ENCODE measurements at places on chromosomes 1 and 21.

GRCh38 chr1:236395230-236395946, 1.3 kb downstream of the EDARADD start:
- no peak for DNase-seq

GRCh38 chr21:46150073-46150472, 5.3 kb downstream of the FTCD start:
- no peak for DNase-seq

- DNase-seq, result no peak
Measured at GRCh38 chr1:200314085-200314750, 95.6 kb downstream of the ZNF281 start.

DNA sequence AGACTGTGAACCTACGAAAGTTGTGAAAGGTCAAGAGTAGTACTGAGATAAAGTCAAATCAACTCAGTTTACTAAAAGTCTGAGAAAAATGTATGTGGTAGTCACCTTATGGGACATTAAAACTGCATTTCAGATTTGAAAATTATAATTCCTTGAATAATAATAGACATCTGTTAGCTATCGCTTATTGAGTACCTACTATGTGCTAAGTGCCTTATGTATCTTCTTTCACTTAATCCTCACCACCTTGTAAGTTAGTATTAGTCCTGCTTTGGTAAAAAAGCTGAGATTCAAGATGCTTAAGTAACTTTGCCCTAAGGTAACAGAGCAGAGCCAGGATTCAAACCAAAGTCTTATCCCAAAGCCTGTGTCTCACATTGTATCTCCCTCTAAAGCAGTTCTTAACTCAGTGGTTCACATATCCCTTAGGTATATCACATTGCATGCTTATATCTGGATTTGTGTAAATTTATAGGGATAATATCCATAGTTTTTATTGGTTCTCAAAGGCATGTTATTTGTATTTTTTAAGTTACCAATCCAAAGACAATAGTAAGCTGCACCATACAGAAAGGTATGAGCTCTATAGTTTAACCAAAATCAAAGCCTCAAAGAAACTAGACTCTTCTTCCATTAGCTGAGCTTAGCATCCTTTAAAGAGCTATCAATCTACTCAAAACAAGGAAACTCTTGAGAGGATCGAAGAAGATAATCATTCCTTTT, 865 bp downstream of the PIGC start:
- no peak for DNase-seq

- no peak for DNase-seq
Measured at GRCh38 chr1:93001893-93002292, 40.6 kb upstream of the DIPK1A start.

- no peak for DNase-seq
Measured at GRCh38 chr1:112060261-112060660, 70.8 kb upstream of the KCND3 start.

GRCh38 chr1:224358237-224358636, 1.6 kb downstream of the CNIH4 start:
- DNase-seq, result no peak

DNA sequence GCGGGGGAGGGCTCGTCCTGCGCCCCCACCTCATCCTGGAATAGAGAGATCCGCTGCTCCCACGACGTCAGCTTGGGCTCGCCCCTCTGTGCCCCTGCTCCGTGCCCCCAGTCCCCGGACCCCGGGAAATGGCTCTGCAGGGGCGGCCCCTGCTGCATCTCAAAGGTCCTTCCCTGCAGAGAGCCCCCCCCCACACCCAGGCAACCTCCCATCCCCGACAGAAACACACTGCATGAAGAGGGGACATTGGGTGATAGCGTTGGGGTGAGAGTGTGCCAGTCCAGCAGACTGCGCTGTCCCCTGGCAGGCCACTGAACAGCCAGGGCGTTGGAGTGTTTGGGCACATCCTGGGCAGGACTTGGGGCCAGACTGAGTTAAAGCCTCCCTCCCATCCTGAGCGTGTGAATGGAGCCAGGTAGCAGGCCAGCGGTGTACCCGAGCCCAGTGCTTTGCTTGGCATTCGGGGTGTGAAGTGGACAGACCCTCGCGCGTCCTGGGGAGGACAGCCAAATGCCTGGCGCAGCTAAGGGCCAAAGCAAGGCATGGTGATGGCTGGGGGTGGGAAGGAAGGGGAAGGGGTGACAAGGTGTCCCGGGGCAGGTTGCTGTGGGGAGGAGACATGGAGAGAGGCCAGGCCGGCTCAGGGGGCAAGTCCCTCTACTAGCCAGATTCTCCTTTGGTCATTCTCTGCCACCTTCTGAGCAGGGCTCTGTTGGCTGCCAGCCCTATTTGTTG, 633 bp upstream of the ETNK2 start:
- DNase-seq, result no peak

- no peak for DNase-seq
Measured at GRCh38 chr1:8494681-8495080, 176.8 kb downstream of the SLC45A1 start.

DNA sequence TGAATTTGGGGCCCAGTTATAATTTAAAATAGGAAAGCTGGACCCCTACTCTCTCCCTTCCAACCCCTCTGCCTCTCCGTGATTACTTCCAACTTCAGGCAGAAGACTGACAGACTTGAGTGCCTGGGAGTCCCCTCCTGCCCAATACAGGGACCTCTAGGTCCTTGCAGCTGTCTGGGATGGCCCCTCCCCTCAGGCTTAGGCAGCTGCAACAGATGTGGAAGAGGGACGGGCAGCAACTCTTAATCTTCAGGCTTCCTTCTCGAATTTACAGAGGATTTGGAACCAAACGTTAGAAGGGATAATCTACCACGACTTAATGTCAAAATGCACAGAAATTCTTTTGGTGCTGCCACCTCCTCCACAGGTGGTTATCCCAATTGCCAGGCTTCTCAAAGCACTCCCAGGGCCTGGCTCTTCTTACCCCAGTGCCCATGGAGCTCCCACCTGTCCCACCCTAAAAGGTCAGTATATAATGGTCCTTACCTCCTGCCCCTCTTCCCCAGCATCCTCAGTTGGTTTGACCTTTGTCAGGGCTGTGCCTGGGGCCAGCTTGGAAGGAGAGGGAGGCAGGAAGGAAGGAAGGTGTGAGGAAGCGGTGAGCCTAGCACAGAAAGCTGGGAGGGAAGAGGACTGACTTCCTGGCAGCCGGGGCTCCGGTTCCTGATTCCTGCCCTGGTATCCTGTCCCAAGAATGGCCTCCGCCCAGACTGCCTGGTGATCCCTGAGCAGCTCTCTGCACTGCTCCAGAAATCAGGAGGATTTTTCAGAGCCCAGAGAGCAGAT, 2.8 kb downstream of the PEA15 start:
- no peak for DNase-seq
